ENCODE measurements at places on chromosomes 5 and 9.

- no peak for DNase-seq
These were observed 36.0 kb upstream of the NPM1 start for GRCh38 chr5:171351536-171352073.

DNA sequence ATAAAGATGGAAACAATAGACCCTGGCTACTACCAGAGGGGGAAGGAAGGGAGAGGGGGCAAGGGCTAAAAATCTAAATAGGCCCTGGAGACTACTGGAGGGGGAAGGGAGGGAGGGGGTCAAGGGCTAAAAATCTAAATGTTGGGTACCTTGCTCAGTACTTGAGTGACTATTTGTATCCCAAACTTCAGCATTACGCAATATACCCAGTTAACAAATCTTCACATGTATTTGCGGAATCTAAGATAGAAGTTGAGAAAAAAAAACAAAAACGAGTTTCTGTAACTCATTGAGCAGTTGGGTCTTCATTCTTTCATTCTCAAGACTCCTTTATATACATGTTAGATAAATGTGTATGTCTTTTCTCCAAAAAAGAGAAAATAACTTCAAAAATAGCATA lies 537.4 kb downstream of the TAF11L14 start:
- DNase-seq: no peak

DNA sequence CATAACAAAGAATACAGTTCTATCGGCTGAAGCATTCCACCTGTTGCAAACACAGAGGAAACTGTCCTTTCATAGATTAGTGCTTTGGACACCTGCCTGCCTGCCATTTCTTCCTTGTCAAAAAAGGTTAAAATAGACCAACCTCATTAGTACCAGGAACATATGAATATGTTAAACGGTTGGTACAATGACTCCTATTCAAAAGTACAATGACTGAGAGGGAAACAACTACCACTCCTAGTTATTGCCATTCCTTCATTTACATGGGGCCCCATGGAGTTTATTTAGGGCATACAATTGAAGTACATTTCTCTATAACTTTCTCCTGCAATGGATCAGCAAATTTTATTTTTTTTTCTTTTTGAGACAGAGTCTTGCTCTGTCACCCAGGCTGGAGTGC lies 77.4 kb upstream of the PIP5K1B start:
- DNase-seq: no peak

GRCh38 chr5:40258222-40258621 lies 421.5 kb upstream of the PTGER4 start:
- DNase-seq: no peak

DNA sequence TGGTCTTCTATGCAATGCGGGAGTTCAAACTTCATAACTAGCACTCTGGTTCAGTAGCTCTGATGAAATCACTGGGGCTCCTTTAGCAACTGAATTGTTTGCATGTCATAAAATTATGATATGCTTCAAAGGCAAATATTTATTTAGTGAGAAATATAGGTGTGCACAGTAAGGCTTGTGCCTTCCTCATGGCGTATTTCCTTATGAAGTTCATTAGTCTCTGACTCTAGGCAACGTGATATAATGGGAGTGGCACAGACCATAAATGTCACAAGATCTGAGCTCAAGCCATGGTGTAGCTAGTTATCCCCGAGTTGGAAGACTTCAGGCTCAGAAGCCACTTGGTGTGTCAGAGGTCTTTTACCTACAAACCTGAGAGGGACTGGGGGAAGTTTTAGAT lies 35.5 kb downstream of the PIP5K1B start:
- no peak for DNase-seq

GRCh38 chr5:7576023-7576715 lies 180.2 kb downstream of the ADCY2 start:
- DNase-seq: peak; percentile 9

Measured in muscle of back (tissue), 13 donors.